Stimulated activated CD4-positive, alpha-beta T cell treated with anti-CD3 and anti-CD28 coated beads, Interleukin-12 subunit alpha, Interleukin-12 subunit beta, amount 100 ng/mL, for 24 hours (primary cell): ENCODE measurements at places on chromosomes 5 and 9.

- DNase-seq, result no peak
Measured at GRCh38 chr9:134630393-134630790, 11.2 kb upstream of the COL5A1 start.

GRCh38 chr9:125513303-125513667, 193.7 kb downstream of the MAPKAP1 start:
- DNase-seq, result no peak

DNA sequence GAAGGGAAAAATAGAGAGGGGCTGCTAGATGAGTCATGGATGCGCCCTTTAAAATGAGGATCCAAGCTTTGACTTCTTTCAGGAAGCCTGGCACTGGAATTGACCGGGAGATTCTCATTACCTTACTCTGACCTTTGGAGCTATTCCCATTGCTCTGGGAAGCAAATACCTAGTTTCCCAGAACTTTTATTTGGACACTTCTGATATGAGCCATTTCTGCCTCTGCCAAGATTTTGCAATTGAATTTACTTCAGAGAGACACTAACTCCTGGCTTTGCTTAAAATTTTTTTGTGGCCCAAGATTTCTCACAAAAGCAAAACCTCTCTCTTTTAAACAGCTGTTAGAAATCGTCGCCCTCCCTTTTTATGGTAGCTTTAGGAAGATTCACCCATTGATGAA, 15.7 kb upstream of the AGXT2 start:
- DNase-seq, result no peak

DNA sequence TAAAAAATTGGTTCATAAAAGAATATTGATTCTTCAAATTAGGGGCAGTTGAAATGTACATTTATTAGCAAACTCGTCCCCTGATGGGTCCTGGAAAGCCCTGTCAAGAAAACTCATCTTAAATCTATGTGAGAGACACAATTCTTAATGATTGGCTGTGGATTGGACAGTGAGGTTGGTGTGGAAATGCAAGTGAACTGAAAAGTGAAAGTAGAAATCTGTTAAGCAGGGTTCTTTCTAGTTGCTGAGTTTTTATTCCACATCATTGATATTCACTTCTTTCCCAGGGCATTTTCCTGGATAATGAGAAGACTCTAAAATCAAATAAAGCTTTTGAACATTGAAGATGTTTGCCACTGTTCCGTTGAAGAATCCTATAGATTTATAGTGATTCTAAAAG, 292.4 kb downstream of the MAST4 start:
- no peak for DNase-seq

DNA sequence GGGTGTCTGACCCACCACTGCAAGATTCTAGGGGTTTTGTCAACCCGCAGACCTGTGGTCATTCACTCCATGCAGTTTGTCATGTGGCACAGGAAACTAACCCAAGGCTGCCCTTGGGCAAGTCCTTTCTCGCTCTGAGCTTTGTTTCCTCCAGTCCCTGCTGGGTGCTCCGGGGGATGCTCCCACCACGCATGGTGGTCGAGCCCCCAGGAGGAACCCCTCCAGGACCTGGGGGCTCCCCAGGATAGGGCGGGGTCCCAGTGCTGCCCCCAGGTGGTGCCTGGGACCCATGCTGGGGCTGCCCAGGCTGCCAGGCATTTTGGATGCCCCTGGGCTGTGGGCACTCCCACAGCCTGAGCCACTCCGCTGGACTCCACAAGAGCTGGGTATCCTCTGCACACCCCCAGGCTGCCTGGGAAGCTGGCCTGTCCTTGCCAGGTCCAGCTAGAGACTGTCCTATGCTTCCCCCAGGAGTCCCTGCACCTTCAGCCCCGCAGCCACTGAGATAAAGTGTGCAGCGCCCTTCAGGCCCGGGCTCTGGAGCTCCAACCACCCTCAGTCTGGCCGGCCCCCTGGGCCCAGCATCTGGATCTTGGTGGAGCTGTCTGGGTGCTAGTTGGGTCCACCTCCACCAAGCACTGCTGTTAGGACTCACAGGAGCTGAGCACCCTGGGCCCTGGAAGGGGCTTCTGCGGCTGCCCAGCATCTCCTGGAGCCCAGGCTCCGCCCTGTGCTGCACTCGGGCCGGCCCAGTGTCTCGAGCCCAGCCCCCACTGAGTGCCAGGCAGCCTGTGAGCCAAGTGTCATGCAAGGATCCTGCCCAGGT, 104.3 kb downstream of the PHF2 start:
- DNase-seq, result no peak

- DNase-seq, result no peak
Measured at GRCh38 chr9:101512116-101512515, 21.5 kb upstream of the RNF20 start.

DNA sequence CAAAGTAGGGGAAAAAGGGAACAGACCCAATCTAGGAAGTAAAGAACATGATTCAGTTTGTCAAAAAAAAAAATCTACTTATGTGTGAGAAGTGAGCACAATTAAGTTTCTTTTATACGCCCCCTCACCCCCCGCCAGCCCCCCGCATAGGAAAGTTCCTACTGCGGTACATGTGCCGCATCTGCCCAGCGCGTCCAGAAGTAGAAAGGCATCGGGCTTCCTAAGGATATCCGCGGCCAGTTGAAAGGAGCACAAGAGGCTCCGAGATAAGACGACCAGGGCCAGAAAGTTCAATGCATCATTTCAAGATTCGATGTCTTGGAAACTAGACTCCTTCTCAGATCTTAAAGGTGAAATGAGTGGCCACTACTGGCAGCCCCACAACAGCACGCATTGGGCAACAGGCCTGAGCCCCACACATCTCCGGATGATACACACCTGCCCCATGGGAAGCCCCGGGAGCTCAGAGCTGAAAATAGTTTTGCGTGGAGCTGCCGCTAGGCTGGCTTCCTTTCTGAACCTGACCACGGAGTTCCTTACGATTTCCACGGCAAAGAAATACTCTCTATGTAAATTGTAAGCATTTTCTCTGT, 203.9 kb downstream of the RAB3C start:
- DNase-seq, result no peak

GRCh38 chr5:41925555-41925951, 472 bp downstream of the FBXO4 start:
- DNase-seq, result no peak
